ENCODE measurements at places on chromosomes 12 and 14. TPM values are rescaled to one million over a fixed set of nuclear protein-coding genes. Genes with fewer than 3 reads are reported as not detected.

TBX3 gene
- 0.60 TPM for total RNA-seq

GRCh38 chr12:16473610-16474326 is 126.3 kb downstream of the MGST1 start:
- H3K27me3 ChIP-seq: no peaks in the 10 kb centered on the region
- no peaks in the 10 kb centered on the region for H3K4me1 ChIP-seq
- H3K27ac ChIP-seq: no peak overlapping the region
- DNase-seq: no peak

DNA sequence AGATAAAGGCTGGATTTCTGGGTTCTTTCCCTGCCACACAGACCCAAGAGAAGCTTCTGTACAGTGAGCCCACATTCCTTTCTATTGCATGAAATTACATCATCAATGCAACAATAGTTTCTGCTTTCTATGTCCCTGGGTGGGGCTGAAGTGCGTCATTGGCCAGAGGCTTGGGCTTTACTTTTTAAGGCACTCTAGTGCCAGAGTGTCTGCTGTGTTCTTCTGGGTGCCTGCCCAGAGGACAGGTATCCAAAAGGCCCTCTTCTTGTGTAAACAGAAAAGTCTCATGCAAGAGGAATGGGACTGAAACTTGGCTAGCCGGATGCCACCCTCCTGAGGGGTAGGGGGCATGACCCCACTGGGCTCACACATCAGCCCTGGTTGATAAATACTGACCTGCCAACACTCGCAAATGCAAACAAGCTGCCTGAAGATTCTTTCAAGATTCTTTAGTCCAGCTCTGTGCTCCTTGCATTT is 5.9 kb downstream of the KRT86 start:
- DNase-seq: peak; percentile 58
- H3K4me3 ChIP-seq: no peak overlapping the region
- no peaks in the 10 kb centered on the region for H3K27me3 ChIP-seq
- H3K36me3 ChIP-seq: no peaks in the 10 kb centered on the region

ACSM4 gene
- total RNA-seq: not detected

DNA sequence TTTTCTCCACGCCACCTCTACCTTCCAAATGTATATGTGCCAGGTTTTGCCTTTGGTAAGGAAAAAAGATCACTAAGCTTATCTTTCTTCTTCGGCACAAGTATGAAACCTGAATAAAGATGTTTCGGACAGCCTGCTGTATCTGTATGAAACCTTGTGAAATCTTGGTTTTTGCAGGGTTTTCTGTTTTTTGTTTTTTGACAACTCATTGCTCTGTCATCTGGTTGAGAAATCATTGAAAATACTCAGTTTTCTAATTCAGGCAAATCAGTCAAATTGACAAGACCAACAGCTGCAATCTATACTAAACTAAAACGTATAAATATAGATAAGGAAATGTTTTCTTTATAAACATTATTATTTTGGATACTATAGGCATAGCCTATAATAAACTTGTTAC is 63.1 kb upstream of the FGD4 start:
- H3K4me1 ChIP-seq: no peaks in the 10 kb centered on the region
- no peaks in the 10 kb centered on the region for H3K27me3 ChIP-seq
- DNase-seq: no peak
- no peak overlapping the region for H3K27ac ChIP-seq

PRB3 gene
- total RNA-seq: not detected

GRCh38 chr12:43132291-43132690 is 419.7 kb downstream of the ADAMTS20 start:
- H3K36me3 ChIP-seq: no peaks in the 10 kb centered on the region
- no peak overlapping the region for H3K4me3 ChIP-seq
- H3K4me1 ChIP-seq: no peaks in the 10 kb centered on the region
- no peak for DNase-seq

DNA sequence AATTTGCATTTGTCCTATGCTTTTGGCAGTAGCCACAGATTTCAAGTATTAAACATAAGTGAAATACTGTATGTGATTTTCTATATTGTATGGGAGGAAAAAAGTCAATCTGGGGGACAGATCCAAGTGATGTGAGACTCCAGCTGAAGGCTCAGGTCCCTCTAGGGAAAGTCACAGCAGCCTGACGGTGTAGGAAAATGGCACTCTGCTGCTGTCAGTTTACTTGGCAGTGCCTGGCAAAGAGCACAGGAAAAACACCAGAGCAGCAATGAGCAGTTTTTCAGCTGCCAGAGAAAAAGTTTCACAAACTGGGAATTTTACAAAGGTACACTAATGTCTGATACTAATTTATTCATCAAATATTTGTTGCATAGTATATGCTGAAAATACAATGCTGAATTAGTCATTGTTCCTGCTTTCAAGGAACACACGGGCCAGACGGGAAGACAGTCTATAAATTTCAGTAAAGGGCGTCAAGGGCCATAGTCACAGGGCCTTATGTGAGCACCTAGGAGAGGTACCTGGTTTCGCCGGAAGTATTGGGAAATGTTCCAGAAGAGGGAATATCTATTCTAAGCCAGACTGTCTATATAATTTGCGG is 66.2 kb upstream of the SLC38A2 start:
- no peaks in the 10 kb centered on the region for H3K27me3 ChIP-seq
- H3K27ac ChIP-seq: no peak overlapping the region
- no peaks in the 10 kb centered on the region for H3K36me3 ChIP-seq

- DNase-seq: no peak
- no peaks in the 10 kb centered on the region for H3K27me3 ChIP-seq
- H3K4me1 ChIP-seq: no peaks in the 10 kb centered on the region
Measured at GRCh38 chr12:6118891-6119568, 5.4 kb downstream of the VWF start.

DNA sequence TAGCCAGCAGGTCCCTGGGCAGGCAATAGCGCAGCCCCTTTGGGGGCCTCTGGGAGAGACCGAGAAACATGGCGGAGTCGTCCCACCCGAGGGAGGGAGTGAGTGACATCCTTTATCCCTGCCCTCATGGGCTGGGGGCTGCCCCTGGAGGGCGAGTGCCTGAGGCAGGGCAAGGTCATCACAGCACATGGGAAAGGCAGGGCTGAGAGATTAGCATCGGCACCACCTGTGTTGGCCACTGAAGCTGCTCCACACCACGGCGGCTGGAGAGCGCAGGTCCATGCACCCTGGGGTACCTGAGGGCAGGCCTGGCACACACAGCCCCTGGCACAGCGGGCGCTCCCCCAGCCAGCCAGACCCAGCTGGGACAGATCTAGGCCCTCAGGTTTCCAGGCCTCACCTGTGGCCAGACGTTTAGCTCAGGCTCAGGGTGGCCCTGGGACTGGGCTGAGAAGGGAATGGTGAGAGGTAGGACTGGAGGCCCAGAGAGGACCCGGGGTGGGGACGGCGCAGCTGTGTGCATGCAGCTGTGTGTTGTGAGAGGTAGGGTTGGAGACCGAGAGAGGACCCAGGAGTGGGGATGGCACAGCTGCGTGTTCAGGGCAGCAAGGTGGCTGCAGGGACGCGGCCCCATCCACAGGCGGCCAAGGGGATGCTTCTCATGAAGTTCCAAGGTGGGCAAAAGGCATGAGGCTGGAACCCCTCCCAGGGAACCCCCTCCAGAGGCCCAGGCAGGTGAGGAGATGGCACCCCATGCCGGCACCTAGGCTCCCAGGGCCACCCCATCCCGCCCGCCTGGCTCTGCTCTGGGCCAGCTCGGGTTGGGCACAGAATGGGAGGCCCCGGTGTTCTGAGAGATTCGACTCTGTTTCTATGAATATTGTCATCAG is 74.1 kb downstream of the KIF26A start:
- no peaks in the 10 kb centered on the region for H3K36me3 ChIP-seq
- DNase-seq: no peak
- H3K4me1 ChIP-seq: no peaks in the 10 kb centered on the region
- H3K27ac ChIP-seq: no peak overlapping the region
- no peaks in the 10 kb centered on the region for H3K27me3 ChIP-seq
- no peak overlapping the region for H3K4me3 ChIP-seq

CLEC6A gene
- total RNA-seq: not detected

DNA sequence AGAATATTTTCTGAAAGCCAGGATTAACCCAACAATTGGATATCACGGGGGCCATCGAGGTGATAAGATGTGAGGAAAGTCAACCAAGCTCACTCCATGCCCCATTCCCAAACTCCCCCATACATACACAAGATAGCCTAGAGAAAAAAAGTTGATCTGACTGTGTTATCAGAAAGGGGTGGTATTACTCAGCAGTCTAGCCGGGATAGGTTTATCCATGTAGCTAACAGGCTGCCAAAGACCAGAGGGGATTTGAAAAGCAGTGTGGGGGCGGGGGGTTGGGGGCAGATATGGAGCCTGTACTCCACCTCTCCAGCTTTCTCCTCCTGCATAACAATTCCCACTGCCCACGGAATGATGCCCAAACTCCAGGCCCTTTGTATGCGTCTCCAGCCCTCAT is 13.2 kb upstream of the MAP1LC3B2 start:
- H3K4me1 ChIP-seq: no peaks in the 10 kb centered on the region
- DNase-seq: no peak
- no peak overlapping the region for H3K27ac ChIP-seq
- no peaks in the 10 kb centered on the region for H3K36me3 ChIP-seq
- H3K27me3 ChIP-seq: no peaks in the 10 kb centered on the region
- H3K4me3 ChIP-seq: no peak overlapping the region

DNA sequence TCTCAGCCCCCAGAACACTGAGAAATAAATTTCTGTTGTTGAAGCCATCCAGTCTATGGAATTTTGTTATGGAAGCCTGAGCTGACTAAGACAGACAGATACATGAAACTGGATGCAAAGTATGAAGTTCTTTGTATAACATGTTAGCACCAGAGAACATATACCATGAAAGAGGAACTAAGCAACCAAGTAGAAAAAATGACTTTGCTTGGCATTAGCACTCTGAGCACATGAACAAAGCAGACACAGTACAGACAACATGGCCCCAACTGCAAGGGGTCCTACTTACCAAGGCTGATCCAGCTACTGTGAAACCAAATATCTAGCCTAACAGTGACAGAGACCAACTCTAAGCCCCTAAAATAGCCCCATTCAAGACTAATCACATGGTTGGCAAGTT is 13.8 kb downstream of the EXOC5 start:
- H3K36me3 ChIP-seq: no peaks in the 10 kb centered on the region
- DNase-seq: no peak
- no peak overlapping the region for H3K27ac ChIP-seq
- H3K27me3 ChIP-seq: no peaks in the 10 kb centered on the region
- no peak overlapping the region for H3K4me3 ChIP-seq

C12orf54 gene
- not detected for total RNA-seq

GRCh38 chr14:21025371-21026273 is 761 bp upstream of the NDRG2 start:
- peak; percentile 80 for DNase-seq
- no peaks in the 10 kb centered on the region for H3K4me1 ChIP-seq
- H3K36me3 ChIP-seq: no peaks in the 10 kb centered on the region
- H3K27me3 ChIP-seq: no peaks in the 10 kb centered on the region

EML5 gene
- 1.1 TPM for total RNA-seq

- DNase-seq: no peak
- no peaks in the 10 kb centered on the region for H3K27me3 ChIP-seq
- H3K27ac ChIP-seq: no peak overlapping the region
- peaks cover 4% of the 10 kb centered on the region for H3K4me1 ChIP-seq
- H3K4me3 ChIP-seq: no peak overlapping the region
Measured at GRCh38 chr12:3869865-3870264, 3.3 kb downstream of the PARP11 start.

DNA sequence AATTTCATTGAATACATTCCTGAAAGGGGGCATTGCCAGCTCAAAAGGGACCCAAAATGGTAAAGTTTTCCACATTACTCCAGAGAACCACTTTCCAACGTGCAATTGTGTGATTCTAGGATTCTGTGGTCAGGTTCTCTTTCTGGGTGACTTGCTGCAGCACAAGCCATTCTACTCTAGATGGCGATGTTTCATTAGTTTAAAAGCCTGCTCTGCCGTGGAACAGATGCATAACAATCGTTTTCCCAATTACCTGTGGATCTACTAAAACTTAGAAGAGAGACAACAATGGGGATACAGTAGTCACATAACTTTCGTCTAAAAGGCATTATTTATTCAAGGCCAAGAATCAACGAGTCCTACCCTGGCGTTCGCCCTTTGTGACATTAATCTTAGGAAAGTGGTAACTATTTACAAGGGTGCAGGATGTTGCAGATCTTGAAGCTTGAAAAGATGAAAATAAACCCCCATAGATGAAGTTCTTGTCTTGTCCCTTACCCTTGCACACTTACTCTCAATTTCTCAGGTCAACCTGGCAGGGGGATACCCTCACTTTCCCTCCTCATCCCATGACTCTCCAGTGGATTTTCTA is 400.9 kb downstream of the SNAPC1 start:
- H3K4me1 ChIP-seq: no peaks in the 10 kb centered on the region
- no peak overlapping the region for H3K27ac ChIP-seq
- H3K36me3 ChIP-seq: no peaks in the 10 kb centered on the region
- no peaks in the 10 kb centered on the region for H3K27me3 ChIP-seq
- no peak for DNase-seq
- H3K4me3 ChIP-seq: no peak overlapping the region

SLC38A4 gene
- total RNA-seq: 4.4 TPM

DNA sequence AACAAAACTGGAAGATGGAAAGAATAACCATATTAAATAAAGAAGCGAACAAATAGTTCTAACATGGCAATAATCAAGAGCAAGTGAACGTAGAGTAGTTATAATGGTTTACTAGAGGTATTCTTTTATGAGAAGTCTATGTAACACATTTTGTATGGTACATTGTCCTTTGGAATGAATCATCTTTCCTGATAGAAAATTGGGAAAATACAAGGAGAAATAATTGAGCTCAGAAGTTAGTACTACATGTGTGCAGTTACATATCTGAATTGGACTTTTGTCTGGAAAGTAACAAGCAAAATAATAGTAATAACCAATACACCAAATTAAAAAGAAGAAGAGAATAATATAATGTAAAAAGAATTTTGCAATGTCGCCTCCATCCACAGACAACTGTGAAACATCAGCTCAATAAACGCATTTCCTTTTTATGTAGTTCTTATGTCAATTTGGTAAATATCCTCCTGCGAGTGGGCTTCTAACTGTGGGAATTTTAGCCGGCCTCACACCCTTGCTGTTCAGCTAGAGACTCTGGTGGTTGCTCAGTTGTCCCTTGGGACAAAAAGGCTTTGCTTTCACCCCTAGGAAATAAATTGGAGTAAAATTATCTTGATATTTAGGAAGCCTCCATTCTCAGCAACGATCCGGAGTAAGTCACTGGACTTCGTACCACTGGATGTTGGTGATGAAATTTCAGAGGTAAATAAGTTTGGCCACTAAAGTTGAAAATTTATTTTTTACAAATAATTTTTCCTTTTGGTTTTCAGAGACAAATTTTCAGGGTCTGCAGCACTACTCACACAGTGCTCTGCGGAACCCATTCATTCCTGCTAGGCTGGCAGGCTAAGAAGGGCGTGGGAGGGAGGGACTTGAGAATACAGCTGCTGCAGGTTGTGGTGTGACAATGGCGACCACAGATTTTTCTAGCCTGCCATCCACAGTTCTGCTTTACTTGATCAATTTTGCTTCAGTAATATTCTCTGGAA is 1.1 kb upstream of the TUBA1A start:
- peak overlapping the region; percentile 96 for H3K27ac ChIP-seq
- H3K4me3 ChIP-seq: no peak overlapping the region
- H3K4me1 ChIP-seq: no peaks in the 10 kb centered on the region

- H3K4me3 ChIP-seq: no peak overlapping the region
- DNase-seq: no peak
- H3K27ac ChIP-seq: no peak overlapping the region
- no peaks in the 10 kb centered on the region for H3K36me3 ChIP-seq
- no peaks in the 10 kb centered on the region for H3K4me1 ChIP-seq
- H3K27me3 ChIP-seq: no peaks in the 10 kb centered on the region
Measured at GRCh38 chr12:125249066-125249824, 184.0 kb downstream of the AACS start.
